Mammary epithelial cell (primary cell): ENCODE measurements at places on chromosomes 6 and 20.

- DNase-seq: no peak
Measured at GRCh38 chr20:35091816-35092523, 637 bp downstream of the TRPC4AP start.

- no peak for DNase-seq
Measured at GRCh38 chr6:8738951-8739350, 303.6 kb upstream of the SLC35B3 start.

GRCh38 chr20:1993986-1994385 lies at the start of gene PDYN:
TSS of gene PDYN (minus strand) at chr20:1994058. CDS start at chr20:1983084, 10,974 bp downstream.
- DNase-seq: no peak

GRCh38 chr6:159109391-159109790 lies 59.8 kb upstream of the FNDC1 start:
- no peak for DNase-seq

GRCh38 chr6:85464722-85465150 lies 14.9 kb downstream of the NT5E start:
- DNase-seq: peak; percentile 89

GRCh38 chr6:56246881-56247653 lies at the start of gene COL21A1:
TSS of gene COL21A1 (minus strand) at chr6:56247580. CDS start at chr6:56182618, 64,962 bp downstream.
- no peak for DNase-seq

GRCh38 chr6:28941684-28942448 lies 18.1 kb upstream of the TRIM27 start:
- no peak for DNase-seq
